ENCODE measurements at places on chromosomes 2 and 18.

DNA sequence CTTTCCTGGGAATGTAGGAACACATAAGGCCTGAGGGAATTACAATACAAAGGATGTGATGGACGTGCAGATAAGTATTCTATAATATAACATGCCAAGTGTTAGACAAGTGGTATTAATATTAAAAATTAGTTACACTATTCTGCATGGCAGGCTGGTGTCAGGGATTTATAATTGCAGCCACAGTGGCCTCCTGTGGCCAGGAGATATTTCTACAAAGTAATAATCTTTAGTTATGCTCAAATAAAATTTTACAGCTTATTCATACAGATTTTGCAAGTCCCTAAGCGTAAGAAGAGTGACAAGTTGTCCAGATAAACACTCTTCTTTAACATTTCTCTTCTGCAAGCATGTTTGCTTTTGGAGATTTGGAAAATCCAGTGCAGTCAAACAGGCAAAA lies 90.4 kb upstream of the CBLN2 start:
- no peak for DNase-seq

DNA sequence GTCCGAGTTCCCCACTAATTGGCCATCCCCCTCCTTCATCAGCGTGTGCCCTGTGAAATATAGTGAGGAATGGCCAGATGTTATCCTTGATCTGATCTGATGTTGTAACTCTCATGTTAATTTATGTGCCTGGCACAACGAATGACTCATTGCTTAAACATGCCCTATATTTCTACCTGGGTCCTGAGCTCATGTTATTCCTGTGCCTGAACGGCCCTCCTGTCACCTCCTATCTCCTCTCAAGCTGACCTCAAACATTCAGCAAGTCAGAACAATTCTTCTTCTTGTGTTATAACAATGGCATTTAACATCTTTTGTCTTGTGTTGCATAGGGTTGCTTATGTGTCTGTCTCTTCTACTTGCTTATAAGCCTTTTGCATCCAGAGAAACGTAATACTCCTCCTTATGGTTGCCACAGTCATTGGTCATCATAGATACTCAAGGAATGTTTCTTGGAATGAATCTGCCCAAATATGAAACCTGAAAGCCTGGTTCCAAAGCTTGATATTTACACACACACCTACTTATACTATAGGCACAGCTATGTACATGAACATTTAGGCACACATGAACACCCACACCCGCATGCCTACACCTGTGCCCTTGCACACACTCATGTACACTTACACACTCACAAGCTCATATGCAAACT lies 80.2 kb upstream of the PHLPP1 start:
- DNase-seq: no peak

GRCh38 chr2:127597984-127598380 lies 48.0 kb upstream of the GPR17 start:
- DNase-seq: no peak

GRCh38 chr2:82013641-82014040 lies 1709.1 kb upstream of the LRRTM1 start:
- no peak for DNase-seq

GRCh38 chr2:207403950-207404349 lies 125.8 kb upstream of the CREB1 start:
- DNase-seq: no peak

DNA sequence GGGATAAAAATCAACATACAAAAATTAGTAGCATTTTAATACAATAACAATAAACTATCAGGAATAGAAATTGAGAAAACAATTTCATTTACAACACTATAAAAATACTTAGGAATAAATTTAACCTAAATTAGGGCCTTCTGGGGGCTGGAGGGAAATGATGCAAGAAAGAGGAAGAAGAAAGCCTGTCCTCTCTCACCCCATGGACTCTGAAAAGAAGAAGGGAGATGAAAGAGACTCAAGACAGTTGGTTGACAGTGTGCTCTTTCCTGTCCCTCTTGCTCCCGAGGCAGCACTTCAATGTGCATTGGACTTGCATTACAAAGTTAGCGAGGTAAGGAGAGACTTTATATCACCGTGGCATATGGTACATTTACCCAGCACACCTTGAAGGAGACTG lies 88.5 kb downstream of the VAPA start:
- no peak for DNase-seq

- no peak for DNase-seq
These were observed 666.9 kb downstream of the XIRP2 start for GRCh38 chr2:167555098-167555720.

GRCh38 chr2:203802342-203803052 lies 65.1 kb upstream of the CTLA4 start:
- no peak for DNase-seq

GRCh38 chr2:39665811-39666490 lies at the start of gene TMEM178A:
Gene TMEM178A, plus strand, starts transcription at chr2:39665917. Its CDS starts 58 bp downstream, at chr2:39665975.
- DNase-seq: peak; percentile 58

DNA sequence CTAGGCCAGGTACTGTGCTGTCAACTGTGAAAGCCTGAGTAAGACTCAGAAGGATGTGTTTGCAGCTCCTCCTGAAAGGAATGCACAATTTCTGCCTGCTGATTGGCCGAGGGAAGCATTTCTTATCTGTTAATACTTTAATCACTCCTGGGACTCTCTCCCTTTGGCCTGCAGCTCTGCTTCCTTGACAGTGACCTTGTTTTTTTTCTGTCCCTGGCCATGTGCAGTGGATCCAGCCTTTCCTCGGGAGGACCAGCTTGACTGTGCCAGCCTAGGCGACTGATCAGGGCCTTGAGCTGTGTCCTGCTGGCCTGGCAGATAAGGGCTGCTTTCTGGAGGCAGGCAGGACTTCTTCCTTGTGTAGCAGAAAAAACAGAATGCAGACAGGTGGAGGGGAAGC lies 10.0 kb downstream of the RNF144A start:
- no peak for DNase-seq

GRCh38 chr2:134836986-134837385 lies 1.4 kb upstream of the ACMSD start:
- no peak for DNase-seq

- DNase-seq: no peak
These were observed 122.8 kb upstream of the RMDN2 start for GRCh38 chr2:37802211-37802752.

DNA sequence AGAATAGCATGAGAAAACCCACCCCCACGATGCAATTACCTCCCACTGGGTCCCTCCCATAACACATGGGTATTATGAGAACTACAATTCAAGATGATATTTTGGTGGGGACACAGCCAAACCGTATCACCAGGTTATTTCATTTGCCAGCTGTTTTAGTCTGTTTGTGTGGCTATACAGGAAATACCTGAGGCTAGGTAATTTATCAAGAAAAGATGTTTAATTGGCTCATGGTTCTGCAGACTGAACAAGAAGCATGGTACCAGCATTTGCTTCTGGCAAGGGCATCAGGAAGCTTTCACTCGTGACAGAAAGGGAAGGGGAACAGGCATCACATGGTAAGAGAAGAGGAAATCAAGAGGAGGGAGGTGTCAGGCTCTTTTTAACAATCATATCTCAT lies 329.2 kb downstream of the GULP1 start:
- no peak for DNase-seq

DNA sequence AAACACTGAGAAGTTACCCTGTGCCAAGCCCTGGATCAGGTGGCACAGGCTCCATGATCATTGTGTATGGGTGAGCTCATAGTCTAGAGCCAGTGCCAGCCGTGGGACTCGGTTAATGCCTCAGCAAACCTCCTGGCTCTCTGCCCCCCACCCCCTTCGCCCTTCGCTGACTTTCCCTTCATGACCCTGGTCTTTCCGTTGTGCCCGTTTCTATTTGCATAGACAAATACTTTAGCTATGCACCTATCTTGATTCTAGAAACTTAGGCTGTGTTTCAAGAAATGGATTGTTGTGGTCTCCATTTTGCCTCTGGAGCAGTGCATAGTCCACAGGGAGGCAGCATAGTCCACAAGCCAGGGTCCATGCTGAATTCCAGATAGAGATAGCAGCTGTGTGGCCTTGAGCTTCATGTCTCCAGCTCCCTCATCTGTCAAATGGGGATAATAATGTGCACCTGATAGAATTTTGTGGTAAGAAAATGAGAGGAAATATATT lies 44.8 kb upstream of the KDM3A start:
- no peak for DNase-seq

GRCh38 chr2:213751446-213751845 lies 467.2 kb downstream of the SPAG16 start:
- peak; percentile 24 for DNase-seq

DNA sequence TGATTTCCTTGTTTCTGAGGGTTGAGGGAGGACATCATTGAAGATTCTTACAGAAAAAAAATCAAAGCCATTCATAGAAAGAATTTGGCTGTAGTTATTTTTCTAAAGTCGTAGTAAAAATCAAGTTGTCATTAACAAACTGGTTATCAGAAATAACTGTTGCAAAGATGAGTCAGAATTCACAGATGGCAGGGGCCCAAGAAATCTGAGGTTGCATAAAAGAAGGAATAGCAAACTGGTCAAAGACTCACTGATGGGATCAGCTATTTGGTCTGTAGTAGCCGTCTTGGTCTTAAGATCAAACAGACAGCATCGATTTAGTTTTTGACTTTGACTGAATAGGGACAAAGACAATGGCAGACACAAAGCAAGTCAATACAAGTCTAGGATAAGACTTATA lies 334.3 kb downstream of the FIGN start:
- no peak for DNase-seq

DNA sequence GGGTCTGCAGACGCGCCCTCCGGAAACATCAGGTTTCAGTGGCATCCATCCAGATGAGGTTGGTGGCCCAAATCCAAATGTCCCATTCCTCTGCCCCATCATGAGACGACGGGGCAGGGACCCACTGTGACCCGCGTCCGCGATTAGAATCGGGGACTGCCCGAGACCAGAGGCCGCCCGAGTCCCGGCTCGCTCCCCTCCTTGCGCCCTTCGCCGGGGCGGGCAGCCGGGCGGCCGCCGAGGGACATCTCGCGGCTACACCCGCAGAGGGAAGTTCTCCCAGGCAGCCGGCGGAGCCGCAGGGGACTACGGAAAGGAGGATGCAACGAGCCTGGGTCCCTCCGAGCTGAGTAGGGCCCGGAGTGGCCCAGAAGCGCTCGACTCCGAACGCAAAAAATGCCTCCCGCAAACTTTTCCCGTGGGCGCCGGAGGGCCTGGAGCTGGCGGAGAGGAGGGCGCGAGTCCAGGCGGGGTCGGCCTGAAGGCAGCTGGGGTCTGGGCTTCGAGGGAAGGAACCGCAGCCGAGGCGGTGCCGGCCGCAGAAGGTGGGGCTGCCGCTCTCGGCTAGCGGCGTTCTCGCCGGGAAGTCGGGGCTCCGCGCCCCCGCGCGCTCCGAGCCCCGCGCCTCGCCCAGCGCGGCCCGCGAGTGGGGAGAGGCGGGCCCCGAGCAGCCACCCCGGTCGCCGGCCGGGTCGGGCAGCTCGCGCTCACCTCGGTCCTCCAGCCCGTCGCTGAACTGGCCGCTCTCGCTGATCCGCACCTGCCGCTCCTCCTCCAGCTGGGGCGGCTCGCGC lies 580 bp downstream of the TMEM163 start:
- DNase-seq: peak; percentile 59

- DNase-seq: no peak
These were observed 24.2 kb upstream of the BZW1 start for GRCh38 chr2:200787351-200788120.

DNA sequence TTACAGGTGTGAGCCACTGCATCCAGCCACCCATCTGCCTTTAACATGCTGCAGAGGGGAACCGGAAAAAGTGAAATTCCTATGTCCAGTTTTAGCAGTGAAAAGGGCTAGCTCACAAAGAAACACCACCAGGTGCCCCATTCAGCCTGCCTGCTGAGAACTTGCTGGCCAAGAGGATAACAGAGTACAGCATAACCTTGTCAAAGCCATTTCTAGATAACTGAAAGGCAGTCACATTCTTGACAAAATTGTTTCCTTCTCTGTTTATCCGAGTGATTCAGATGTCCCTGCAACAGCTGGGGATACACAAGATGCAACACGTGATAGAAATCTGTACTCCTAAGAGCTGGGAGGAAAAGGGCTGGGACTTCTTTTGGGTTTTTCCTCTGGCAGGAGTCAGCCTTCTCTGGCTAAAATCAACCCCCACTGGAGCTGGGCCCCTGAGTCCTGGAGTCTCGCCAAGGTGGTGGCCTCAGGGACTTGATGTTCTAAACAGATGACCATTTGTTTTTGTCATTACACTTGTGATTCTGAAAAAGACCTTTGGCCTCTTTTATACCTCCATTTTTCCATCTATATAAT lies 505.4 kb downstream of the BCL11A start:
- DNase-seq: no peak

DNA sequence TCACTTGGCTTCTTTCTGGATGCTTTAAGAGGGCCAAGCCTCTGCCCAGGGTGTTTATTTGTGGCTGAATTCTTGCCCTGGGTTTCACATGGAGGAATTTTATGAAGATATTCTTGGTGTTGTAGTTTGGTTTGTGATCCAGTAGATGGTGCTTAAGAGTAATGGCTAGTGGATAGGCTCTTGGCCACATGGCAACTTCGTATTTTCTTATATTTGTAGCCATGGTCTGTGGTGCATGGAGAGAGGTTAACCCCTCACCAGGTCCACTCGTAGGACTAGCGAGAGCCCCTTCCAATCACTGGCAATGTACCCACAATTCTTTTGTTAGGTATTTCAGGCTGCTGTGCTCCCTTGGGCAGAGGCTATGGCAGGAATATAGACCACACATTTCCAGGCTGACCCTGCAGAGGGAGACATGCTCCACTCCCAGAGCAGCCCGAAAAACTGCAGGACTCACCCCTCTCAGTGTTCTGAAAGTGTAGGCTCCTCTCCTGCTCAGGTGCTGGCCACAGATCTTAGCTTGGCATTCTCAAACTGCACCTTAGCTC lies 582.1 kb upstream of the SETBP1 start:
- peak; percentile 5 for DNase-seq

DNA sequence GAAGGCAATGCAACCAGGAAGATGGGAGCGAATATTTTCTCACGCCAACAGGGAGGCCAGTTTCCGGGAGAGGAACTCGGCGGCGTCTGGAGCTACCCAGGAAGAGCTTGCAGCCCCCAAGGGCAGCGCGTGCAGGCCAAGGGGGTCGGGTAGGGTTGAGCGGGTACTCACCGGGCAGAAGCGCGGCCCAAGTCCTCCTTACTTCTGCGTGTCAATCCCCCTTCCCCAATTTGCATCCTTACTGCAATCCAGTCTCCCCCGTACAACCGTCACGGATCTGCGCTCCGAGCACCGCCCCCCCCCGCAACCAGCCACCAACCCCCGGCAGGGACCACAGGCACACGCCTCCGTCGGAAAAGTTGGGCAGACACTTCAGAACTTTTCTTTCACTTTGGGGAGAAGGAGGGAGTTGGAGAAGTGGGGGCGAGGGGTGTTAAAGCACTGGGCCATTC lies 1.3 kb downstream of the ATP8B1 start:
- DNase-seq: peak; percentile 14

DNA sequence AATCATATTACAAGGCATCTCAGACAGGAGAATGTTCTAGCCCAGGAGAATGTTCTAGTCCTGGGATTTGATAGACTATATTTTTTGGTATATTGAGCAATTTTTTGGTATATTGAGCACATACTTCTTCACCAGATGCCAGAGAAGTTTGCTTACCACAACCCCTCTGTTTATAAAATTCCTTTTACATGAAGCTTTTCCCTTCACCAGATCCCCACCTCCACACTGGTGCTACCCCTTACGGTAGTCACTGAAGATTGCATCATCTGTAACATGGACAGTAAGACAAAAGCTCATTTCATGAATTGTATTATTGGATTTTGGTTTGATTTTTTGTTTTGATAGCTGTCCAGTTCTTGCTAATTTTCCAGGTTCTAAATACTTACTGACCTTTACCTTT lies 7.2 kb upstream of the HNMT start:
- DNase-seq: no peak

All from GM13977 (cell line).